Breast epithelium (tissue), 4 donors: ENCODE measurements at places on chromosomes 4 and X. TPM values are rescaled to one million over a fixed set of nuclear protein-coding genes. Genes with fewer than 3 reads are reported as not detected.

DNAAF6 gene
- total RNA-seq: not detected

DNA sequence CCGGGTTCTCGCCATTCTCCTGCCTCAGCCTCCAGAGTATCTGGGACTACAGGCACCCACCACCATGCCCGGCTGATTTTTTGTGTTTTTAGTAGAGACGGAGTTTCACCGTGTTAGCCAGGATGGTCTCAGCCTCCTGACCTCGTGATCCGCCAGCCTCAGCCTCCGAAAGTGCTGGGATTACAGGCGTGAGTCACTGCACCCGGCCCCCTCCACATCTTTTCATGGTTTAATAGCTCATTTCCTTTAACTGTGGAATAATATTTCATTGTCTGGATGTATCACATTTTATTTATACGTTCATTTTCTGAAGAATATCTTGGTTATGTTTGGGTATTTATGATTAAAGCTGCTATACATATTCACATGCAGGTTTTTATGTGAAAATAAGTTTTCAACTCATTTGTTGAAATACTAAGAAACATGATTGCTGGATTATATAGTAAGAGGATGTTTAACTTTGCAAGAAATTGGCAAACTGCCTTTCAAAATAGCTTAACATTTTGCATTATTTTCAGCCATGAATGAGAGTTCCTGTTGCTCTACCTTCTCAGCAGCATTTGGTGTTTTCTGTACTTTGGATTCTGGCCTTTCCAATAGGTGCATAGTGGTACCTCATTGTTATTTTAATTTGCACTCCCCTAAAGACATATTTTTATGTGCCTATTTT lies 591.9 kb downstream of the TECRL start:
- no peak for DNase-seq

DNA sequence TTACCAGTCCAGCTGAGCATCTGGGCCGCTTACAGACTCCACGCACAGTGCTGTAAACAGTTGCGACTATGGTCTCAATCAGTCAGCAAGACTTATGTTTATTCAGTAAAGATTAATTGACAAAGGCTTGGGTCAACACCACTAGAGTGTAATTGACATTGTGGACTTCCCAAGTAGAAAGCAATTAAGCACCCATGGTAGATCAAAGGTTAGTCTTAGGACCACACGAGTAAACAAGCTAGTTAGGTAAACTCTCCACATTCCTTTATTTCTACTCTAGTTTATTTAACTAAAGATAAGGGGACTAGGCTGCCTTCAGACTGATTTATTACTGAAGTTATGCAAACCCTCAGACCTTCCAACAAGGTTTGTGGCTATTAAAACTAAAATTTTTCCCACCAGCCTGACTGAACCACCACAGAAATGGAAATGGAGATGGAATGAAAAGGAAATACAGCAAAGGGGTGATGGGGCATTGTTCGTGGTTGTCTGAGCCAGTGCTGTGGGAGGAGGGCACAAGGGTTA lies 44.2 kb downstream of the MTHFD2L start:
- no peak for DNase-seq

DNA sequence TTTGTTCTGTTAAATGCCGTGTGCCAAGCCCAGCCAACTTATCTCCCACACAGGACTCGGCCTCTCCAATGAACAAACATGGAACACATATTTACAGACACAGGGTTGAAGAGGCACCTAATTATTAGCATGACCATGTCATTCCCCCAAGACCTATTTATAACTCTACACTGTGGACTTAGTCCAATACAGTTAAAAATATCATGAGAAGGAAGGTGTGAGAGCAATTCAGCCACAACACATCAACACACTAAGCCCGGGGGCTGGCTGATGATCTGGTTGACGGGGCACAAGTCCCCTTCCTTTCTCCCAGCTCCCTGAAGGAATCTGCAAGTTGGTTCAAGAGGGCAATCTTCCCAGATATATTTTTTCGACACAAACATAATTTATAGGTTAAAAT lies 28.1 kb downstream of the MANBA start:
- DNase-seq: no peak

DNA sequence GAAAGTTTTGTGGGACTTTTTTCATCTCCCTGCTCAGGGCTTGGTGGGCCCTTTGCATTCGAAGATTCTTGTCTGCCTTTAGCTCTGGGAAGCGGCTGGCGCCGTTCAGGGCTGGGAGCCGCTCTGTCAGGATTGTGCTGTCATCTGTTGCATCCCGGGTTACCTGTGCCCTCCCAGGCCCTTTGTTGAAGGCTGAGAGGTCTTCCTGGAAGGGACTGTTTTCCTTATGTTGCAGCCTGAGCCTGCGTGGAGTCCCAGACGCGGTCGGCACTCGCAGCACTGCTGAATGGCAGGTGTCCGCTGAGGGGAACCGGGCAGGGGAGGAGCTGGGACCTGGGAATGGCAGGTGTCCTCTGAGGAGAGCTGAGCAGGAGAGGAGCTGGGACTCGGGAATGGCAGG lies 15.9 kb downstream of the RGS12 start:
- peak; percentile 30 for DNase-seq

- no peak for DNase-seq
Measured at GRCh38 chr4:11739992-11740391, 311.3 kb upstream of the HS3ST1 start.

BCLAF3 gene
- total RNA-seq: 14.7 TPM

NWD2 gene
- total RNA-seq: 0.48 TPM

DNA sequence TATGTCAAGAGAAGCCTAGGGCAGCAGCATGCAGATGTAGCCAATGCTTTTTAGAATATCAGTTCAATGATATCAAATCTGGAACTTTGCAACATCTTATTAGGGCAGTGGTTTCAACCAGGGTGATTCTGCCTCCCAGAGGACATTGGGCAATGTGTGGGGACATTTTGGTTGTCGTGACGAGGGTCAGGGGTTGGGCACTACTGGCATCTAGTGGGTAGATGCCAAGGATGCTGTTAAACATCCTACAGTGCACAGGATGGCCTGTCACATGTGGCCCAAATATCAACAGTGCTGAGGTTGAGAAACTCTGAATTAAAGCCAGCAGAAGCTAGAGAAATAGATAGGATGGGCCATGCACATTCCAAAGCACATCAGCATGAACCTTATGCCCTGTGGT lies 152.3 kb downstream of the AMELX start:
- no peak for DNase-seq

DNA sequence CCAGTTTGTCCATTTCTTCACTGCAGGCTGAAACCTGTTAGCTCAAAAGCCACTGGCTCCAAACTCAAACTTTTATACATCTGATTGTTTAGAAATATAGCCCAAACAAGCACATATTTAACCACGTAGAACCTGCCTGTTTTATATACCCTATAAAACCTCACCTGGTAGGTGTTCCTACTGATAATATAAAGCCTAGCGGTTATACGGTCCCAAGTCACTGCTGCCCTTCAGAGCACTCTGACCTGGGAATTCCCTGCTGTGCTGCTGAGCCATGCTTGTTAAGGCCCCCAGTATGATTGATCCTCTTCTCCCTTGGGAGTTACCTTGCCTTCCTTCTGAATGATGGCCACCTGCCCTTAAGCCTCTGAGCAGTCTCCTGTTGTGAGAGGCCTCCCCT lies 432.8 kb upstream of the LCORL start:
- no peak for DNase-seq

- DNase-seq: no peak
Measured at GRCh38 chr4:48307528-48307927, 33.8 kb upstream of the SLAIN2 start.

GRCh38 chr4:141409556-141409955 lies 188.9 kb downstream of the ZNF330 start:
- no peak for DNase-seq

DNA sequence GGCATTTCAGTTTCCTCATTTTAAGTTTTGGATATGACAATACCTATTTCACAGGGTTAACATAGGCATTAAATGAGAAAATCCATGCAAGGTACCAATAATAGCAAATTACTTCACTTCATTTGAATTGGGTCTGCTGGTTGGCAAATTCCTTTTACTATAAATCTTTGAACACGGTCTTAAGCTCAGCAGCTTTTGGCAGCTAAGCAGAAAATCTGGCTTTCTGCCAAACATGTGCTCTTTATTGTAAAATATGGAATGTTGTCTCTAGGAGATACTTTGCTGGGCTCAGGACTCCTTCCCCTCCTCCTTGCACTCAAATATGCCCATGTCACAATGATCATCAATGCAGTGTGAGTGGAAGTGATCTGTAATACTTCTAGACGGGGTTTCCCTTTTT lies 16.8 kb upstream of the DMP1 start:
- no peak for DNase-seq

- DNase-seq: no peak
Measured at GRCh38 chrX:51024106-51024696, 113.7 kb downstream of the BMP15 start.

GRCh38 chr4:39469429-39470077 lies 10.7 kb downstream of the LIAS start:
- no peak for DNase-seq

DNA sequence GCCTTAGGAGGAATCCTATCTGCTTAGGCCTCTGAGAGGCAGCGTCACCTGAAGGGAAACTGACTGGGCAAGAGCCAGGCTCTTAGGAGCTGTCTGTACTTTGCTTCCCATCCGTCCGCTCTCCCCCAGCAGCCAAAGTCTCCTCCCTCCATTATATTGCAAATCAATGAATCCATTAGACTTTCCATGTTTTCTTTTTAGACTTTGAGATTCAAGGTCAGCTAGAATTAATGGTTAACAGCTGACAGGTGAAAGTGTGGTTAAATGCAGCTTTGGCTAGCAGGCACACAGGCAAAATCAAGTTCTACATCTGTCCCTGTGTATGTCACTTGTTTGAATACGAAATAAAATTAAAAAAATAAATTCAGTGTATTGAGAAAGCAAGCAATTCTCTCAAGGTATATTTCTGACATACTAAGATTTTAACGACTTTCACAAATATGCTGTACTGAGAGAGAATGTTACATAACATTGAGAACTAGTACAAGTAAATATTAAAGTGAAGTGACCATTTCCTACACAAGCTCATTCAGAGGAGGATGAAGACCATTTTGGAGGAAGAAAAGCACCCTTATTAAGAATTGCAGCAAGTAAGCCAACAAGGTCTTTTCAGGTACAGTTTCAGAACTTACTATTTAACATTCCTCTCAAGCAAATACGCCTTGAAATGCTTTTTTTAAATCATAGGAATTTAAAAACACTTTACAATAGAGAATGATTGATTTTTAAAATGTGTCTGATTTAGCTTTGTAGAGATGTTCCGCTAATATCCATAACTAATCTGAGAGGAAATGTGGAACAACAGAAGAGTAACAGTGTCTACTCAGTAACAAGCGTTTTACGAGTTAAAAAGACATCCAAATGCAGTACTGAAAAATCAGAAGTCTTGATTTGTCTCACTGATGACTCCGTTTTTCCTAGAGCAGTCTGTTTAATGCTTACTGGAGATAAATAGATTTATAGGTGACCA lies at the start of gene F11:
Gene F11 (plus strand): TSS at position 507 of the 970 bp plus-strand sequence. CDS start 948 bp downstream, outside the sequence.
- no peak for DNase-seq
